ENCODE measurements at places on chromosomes 12 and 14.

GRCh38 chr12:68932961-68933893 lies at the start of gene CPM:
TSS of gene CPM (minus strand) at chr12:68933171. CDS start at chr12:68932837, 334 bp downstream.
- DNase-seq = peak; percentile 61

DNA sequence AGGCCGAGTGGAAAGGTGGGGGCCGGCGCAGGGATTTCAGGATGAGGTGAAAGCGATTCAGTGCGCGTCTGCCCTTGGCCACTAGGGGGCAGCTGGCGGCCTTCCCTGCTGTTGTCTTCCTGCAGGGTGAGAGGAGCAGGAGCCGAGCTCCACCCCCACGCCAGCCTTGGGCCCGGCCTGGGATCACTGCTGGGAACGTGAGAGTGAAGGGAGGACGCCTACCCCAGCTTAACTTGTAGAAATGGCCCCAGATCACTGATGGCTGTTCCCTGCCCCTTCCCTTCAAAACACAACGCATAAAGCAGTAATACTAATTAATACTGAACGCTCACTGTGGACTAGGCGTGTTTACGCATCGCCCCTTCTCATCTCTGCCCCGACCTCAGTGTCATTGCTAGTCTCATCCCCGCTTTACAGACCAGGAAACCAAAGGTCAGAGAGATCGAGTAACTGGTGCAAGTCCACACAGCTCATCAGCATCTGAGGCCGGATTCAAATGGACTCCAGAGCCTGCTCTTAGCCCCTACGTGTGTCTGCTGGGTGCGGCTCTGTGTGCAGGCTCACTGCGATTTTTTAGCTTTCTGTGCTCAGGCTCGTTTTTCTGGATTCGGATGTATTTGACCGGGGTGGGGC lies 24.3 kb downstream of the MVK start:
- DNase-seq = peak; percentile 35

DNA sequence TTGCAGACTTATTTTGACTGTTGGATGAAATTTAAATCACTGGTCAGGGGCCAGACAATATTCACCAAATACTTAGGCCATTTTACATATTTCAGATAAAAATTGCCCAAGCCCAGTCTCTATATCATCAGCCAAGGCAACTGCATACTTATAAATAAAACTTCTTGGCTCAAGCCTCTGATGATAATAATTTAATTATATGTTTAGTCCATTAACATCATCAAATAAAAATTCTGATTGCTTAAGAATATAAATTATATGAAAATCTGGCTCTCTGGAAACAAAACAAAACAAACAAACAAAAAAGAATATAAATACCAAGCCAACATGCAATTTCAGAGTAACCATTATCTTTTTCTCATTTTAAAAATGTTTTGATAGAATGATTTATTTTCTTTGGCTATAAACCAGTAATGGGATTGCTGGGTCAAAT lies 165.2 kb downstream of the BTG1 start:
- DNase-seq = no peak

- DNase-seq = no peak
These were observed 123.1 kb downstream of the GALC start for GRCh38 chr14:87869619-87870583.

- no peak for DNase-seq
These were observed 88.8 kb downstream of the KCNH5 start for GRCh38 chr14:62956413-62956812.

GRCh38 chr12:27305673-27306456 lies 26.8 kb upstream of the BMAL2 start:
- no peak for DNase-seq

DNA sequence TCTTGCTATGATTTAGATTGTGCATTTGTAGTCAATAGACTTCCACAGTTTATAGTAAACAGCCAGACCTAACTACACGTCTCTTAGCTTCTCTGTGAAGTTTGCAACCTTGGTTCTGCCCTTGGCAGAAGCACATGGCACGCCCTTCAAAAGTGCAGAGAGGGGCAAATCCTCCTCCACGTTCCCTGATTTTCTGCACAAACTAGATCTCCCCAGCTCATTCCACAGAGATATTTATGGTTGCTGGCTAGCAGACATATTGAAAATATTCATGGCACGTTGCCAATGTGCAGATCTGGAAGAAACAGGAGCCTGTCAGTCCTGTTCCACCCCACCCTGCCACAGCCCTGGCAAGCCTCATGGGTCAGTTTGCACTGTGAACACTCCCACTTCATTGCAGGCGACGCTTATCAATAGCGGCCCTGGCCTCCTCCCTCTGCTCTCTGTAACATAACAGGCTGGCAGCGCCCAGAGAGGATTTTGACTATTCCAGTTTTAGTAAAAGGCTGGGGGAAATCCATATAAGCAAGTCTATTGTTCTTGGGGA lies 6.5 kb upstream of the LGALS3 start:
- DNase-seq = no peak

- DNase-seq = no peak
These were observed 19.2 kb downstream of the TOGARAM1 start for GRCh38 chr14:44981198-44981597.

GRCh38 chr14:39229222-39229543 lies 4.5 kb upstream of the MIA2 start:
- peak; percentile 47 for DNase-seq
